ENCODE measurements at places on chromosomes 6 and 20.
A peak's percentile ranks its signal among the peaks of the same experiment; 100 is the strongest.

DNA sequence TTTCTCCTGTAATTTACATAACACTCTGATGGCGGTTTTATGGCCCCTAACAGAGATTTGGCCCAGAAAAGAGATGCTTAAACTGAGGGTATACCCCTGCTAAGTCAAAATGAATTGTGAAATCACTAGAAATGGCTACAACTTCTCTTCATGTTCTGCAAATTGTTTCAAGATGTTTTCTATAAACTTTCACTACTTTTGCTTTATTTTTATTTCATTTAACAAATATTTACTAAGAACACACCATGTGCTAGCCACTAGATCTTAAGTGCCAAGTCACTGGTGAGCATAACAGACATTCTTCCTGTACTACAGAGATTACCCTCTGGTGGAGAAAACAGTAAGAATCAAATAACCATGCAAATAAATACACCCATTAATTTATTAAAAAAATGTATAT, 87.6 kb downstream of the KCNQ5 start:
- no peak for DNase-seq

DNA sequence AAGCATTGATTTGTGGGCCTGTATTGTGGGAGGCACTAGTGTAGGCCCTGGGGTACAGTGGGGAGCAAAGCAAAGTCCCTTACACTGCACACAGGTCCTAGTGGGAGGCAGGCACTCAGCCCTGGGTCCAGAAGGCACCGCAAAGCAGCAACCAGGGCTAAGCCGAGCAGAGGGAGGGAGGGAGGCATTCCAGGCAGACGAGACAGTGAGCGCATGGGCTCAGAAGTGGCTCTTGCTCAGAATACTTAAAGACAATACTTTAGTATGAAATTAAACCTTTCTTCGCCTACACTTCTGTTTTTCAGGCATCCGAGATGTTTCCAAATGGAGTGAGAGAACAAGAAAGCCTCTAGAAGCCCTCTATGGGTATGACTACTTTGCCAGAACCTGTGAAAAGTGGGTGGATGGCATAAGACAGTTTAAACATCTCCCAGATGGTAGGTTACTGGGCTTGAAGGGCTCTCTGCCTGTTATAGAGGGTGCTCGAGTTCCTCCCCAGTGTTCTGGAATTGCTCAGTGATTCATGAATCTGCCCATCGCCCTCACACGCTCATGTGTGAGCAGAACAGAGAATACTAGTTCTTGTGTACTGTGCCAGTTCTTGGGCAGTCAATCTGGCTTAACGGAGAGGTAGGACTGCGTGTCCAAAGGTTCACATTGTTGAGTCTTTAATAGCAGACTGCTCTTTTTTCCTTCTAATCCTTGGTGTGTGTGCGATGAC, 18.7 kb downstream of the BPHL start:
- DNase-seq, result no peak

DNA sequence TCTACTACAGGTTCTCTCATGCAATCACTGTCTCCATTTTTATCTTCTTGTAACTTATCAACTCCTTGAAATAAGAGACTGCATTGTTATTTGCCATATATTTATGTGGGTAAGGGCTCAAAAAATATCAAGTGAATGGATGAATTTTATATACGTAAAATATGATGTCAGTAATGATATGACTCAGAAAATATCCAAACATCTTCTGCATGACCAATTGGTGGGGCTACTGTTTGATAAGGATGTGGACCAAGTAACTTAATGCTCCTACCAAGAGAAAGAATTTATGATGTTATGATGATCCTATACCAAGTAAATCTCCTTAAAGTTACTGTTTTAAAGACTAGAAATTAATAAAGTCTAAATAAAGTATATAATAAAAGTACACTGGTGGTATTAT, 103.7 kb downstream of the OGFRL1 start:
- no peak for DNase-seq

DNA sequence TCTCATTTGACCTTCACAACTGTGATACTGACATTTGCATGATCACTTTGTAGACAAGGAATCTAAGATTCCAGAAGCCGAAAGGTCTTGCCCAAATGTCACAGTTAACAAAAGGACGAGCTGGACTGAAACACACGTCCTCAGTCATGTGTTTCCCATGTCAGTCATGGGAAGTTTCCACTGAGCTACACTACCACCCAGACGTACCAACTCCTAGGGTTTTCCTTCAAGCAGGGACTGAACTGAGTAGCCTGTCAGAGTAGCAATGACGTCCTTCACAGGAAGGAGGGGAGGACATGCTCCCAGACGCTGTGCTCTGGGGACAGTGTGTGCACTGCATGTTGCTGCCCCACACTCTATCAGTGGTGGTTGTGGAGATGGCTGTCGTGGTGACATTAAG, 215.8 kb upstream of the SMLR1 start:
- DNase-seq, result no peak

GRCh38 chr6:90701146-90701781, 114.4 kb upstream of the MAP3K7 start:
- DNase-seq, result no peak

- DNase-seq, result no peak
Measured at GRCh38 chr6:26502165-26502564, 2.1 kb downstream of the BTN1A1 start.

DNA sequence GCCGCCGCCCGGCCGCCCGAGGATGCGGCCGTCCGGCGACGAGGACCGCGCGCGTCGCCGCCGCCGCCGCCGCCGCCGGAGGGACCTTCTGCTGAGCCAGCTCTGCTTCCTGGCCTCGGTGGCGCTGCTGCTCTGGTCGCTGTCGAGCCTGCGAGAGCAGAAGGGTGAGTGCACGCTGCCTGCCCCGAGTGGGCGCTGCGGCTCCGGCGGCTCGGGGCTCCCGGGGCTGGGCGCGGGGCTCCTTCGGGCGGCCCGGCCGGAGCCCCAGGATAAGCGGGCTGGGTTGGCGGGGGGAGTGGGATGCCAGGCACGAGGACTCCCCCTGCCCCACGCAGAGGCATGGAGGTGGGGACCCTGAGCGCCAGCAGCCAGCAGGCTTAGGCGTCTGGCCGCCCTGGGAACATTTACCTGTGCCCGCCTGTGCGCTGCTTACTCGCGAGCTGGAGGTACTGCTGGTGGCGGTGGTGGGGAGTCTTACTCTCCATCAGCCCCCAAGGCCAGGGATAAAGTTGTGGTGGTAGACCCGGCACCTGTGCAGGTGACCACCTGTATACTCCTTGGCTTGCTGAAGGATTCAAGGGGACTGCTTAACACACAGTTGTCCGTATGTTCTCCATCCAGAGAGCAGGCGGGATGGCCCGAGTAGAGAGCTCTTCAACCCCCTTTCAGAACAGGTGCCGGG, 520 bp downstream of the SLC24A3 start:
- DNase-seq, result no peak

DNA sequence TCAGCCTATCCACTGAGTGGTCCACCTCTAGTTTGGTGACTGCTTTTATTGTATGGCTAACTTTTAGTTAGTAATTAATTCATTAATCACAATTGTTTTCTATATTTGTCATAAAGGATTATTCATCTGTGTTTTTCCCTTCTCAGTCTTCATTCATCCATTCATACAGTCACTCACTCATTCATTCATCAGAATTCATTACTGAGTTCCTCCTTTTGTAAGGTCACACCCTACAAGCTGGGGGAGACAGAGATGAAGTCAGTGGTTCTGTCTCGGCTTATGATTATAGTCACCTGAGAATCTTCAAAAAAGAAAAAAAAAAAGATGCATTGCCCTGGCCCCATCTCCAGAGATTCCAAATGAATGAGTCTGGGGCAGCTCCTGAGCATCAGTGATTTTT, 257.1 kb downstream of the ADGB start:
- DNase-seq, result no peak

DNA sequence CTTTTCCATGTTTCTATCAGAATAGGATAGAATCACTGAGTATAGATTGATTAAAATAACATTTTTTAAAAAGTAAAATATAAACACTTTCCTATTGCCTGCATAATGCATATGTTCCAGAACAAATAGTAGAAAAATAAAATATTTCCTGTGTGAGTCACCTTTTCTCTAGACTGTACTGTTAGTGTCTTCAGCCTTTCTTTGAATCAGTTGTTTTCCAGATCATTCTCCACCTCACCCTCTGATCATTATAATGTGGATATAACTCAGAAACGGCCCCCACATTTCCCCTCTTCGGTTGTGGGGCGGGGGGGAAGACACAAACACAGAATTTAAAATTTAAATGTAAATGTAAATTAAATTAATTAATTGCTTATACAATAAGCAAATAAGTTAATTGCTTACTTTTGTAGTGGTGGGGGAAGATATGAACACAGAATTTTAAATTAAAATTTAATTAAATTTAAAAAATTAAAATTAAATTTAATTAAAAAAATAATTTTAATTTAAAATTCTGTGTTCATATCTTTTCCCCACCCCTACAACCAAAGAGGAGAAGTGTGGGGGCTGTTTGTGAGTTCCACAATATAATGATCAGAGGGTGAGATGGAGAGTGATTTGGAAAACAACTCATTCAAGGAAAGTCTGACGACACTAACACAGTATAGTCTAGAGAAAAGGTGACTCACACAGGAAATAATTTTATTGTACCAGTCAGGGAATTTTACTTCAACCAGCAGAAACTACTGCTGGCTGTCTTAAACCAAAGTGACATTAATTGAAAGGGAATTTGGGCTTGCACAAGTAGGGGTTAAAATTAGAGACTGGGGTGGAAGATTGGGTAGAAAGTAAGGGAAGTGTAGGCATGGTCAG, 37.1 kb upstream of the PROKR2 start:
- no peak for DNase-seq

- no peak for DNase-seq
Measured at GRCh38 chr6:56268266-56268665, 20.9 kb upstream of the COL21A1 start.

GRCh38 chr6:143271024-143271423, 179.5 kb downstream of the ADAT2 start:
- DNase-seq, result peak; percentile 38

DNA sequence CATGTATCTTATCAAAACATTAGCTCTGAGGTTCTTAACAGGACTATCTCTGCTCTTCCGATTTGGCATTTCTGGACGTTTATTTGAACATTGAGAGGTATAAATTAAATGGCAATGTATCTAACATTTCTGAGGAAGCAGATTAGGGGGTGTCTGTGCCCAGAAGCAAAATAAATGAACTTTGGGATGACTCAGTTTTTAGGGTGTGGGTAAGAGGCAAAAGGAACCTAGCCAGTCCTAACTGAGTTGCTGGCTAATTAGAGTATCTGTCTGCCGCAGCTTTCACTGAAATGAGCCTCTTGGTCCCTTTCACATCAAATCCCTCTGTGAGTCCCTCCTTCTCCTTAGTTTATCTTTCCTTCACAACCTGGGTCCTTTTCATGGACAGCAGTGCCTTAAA, 1.1 kb downstream of the RNF144B start:
- peak; percentile 40 for DNase-seq
